ENCODE measurements at places on chromosomes 7 and 10.

DNA sequence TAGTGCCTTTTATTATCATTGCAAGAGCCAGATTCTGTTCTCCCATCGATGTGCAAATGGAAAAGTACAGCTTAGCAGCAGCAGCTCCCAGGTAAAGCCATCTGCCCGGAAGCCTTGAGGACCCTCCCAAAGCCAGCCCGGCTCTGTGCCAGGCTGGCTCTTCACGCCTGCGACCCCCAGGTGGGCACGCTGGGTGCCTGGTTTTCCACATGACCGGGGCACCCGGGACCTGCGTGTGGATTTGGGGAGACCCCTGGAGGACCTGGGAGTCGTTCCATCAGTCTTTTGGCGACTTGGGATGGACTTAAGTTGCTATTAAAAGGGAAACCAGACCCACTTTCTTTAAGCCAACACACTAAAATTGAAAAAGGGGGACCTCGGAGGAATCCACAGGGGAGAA lies 196.5 kb downstream of the ZNF438 start:
- no peak for DNase-seq

GRCh38 chr7:2665359-2665791 lies 22.6 kb upstream of the AMZ1 start:
- no peak for DNase-seq

DNA sequence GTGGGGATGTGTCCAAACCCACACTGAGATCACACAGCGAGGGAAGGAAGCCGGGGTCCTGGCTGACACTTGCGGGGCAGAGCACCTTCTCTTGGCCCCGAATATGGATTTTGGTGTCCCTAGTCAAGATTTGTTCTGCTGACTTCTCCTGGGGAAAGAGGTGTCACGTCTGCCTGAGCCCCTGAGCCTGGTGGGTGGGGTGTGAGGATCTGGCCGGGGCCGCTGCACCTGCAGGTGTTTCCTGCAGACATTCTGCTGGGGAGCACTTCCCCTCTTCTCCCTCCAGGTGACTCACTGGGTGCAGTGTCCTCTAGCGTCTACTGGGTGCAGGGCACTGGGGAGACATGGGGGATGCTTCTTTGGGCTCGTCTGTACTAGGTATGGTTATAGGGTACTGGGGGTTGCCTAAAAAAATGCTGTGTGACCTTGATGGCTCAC lies 99.2 kb downstream of the GRK5 start:
- DNase-seq, result peak; percentile 68

GRCh38 chr7:106282390-106282789 lies 2.4 kb downstream of the NAMPT start:
- DNase-seq, result no peak

DNA sequence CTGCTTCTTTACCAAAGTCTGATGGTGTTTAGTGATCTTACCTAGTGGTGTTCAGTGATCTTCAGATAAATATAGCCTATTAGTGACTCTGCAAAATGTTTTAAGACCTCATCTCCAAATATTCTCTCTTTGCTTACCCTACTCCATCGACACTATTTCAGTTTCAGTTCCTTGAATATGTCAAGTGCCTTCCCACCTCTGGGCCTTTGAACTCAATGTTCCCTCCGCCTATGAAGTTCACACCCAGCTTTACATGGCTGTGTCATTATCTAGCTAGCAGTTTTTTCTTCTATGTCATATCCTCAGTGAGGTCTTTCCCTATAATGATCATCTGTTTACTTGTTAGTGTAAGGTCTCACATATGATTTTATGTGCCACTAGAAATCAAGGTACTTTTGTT lies 322.6 kb downstream of the DGKB start:
- DNase-seq, result no peak

- DNase-seq, result no peak
These were observed 860 bp upstream of the WDR86 start for GRCh38 chr7:151410405-151411390.

DNA sequence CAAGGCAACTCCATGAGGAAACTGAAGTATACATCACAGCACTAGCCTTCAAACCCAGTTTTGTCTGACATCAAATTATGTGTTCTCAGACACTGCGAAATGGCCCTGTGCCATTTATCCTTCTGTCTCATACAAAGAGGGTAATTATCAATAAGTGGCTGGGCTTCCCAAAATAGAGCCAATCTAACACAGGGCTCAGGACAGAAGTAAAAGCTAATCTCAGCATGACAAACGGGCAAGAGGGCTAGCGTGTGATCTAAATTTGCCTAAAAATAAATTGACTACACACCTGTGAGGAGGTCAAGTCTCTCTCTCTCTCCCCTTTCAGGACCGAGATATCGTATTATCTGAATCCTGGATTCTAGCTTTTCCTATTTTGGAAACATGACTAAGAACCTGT lies 67.2 kb downstream of the DGKB start:
- no peak for DNase-seq

DNA sequence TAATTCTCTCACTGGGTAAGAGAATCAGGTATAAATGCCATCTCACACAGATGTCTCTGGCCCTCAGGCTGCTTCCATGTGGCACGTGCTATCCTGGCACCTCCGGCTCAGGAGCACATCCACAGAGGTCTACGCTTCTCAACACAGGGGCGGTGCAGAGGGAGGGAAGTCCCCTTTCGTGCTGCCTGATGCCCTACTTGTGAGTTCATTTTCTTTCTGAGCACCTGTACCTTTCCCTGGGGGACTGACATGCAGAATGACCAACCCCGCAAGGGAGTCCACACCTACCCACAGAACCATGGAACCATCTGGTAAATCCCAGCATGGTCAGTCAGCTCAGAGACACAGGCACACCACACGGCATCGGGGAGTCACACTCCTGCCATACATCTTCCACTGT lies 99.0 kb upstream of the SAMD8 start:
- DNase-seq, result no peak

GRCh38 chr10:122044045-122044661 lies 55.2 kb downstream of the TACC2 start:
- DNase-seq, result no peak

- no peak for DNase-seq
These were observed 207.6 kb downstream of the FOXP2 start for GRCh38 chr7:114622221-114622620.

GRCh38 chr7:5653661-5654060 lies 127.8 kb downstream of the RNF216 start:
- no peak for DNase-seq
